ENCODE measurements at places on chromosomes 1 and 21.

- peak; percentile 96 for DNase-seq
Observed at GRCh38 chr1:234772345-234773147, 162.6 kb upstream of the IRF2BP2 start.

DNA sequence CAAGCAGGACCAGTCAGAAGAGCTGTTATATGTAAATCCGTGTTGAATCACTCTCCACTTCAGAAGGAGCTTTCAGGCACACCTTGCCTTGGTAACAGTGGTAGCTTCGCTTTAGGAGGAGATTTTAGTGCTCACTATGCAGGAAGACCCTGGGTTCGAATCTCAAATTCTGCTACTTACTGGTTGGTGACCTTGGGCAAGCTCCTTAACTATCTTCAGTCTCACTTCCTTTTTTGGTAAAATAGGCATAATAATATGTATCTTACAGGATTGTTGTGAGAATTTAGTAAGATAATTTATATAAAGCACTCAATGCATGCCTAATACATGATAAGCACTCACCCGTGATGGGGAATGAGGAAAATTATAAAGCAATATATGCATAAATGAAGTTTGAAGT, 46.7 kb upstream of the GPR52 start:
- DNase-seq = no peak

DNA sequence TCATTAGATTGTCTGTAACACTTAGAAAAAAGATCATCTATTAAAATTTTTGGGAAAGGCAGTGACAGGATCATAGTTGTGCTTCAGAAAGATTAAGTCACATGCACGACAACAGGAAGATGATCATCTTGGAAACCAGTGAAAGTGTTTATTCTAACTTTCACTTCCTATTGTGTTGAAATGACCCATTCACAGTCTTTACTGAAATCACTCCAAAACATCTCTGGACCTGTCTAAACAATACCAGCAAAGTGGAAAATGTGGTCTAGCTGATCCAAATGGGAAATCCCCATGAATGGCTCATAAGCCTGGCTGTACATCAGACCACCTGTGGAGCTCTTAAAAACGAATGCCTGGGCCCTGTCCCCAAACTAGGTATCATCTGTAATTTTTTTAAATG, 111.1 kb upstream of the ETV3 start:
- DNase-seq = no peak

DNA sequence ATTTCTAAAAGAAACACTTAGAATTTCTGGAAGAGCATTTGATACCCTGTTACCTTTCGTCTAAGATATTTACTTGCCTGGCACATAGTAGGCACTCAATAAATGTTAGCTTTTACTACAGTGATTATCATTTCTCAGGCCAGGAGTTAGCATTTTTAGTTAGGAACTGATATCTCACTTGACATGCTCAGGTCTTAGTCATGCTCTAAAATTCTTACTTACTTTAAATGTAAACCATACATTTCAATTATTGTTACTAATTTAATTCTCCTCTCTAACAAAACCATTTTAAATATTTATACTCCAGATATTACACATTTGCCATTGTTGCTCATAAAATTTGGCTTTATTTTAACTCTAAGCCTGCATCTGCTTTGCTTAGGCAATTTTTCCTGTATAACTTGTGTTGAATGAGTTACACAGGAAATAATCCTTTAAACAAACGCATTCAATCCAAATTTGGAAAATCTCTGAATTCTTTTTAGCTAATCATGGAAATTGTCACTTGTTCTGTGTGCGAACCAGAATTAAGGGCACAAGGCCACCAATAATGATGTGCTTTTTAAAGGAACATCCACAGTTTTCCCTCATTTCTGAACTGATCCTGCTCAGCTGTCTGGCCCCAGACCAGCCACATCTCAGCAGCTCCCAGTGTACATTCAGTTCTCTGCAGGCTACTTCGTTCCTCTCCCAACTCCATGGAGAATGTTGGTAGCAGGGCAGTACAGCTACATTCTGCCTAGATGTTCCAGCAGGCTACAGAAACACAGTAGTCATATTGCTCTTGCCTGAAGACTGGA, 15.6 kb downstream of the NIBAN1 start:
- no peak for DNase-seq

DNA sequence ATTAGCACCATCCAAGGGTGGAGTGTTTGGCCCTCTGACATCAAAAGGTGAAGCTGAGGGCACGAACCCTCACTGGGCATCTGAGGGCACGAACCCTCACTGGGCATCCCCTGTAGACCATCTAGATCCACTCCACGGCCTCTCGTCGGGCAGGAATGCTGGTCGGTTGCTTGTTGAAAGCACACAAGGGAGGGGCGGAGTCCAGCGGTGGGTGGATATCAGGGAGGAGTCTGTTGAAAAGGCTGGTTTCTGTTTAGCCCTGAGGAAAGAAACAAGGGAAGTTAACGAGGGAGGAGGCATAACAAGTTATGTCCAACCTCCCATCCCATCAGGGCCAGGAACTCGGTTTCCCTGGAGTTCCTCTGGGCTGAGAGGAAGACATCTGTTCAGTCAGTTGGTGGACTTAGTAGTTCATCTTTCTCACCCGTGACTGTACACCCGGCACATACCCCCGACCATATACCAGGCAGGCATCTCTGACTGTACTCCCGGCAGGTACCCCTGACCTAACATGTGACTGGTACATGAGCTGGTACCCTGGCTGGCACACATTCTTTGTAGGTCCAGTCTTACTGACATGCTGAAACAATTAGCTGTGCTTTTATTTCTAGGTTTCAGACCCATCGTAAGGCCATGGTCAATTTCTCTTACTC, 32.1 kb upstream of the PDE9A start:
- no peak for DNase-seq

- DNase-seq = no peak
Observed at GRCh38 chr1:218495931-218496330, 150.8 kb downstream of the TGFB2 start.

DNA sequence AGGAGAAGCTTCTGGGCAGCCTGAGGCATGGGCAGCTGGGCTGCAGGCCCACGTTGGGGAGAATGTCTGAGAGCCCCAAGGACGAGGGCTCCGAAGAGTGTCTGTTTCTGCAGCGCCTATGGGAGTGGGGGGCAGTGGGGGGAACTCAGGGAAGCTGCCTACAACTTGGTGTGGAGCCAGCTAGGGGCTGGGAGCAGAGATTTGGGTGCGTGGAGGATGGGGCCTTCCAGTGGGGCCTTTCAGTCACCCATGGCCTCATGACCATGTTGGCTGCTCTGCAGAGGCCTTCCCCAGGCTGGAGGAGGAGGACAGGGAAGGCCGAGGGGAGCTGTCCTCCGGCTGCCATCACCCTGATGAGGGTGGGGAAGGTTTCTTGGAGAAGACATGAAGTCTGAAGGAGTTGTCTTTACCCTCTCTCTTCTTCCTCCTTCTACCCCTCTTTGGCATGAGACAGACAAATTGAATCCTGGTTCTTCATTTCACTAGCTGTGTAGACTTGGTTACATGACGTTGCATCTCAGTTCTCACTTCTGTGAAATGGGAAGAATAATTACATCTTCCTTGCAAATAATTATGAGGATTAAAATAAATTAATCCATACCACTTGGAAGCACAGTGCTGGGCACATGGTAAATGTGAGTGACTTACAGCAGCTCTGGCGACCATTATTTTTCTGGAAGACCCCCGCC, 8.3 kb downstream of the PPFIA4 start:
- DNase-seq = no peak

GRCh38 chr1:245615001-245615400, 460.2 kb downstream of the KIF26B start:
- DNase-seq = no peak

- DNase-seq = no peak
Observed at GRCh38 chr1:55623311-55623710, 408.1 kb upstream of the USP24 start.

DNA sequence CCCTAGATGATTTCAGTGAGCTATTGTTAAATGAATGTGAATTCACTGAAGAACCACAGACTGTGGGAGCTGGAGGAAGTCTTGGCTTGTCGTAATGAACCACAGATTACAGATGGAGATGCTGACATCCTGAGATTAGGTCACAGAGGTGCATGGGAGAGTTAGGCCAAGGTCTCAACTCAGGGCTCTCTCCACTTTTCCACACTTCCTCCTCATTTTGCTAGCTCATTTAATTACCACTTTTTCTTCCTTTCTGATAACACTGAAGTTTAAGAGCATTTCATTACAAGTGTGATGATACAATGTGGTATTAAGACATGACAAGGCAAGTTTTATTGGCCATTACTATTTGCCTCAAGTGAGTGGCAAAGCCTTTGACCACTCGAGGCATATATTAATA, 30.8 kb downstream of the ST6GALNAC3 start:
- no peak for DNase-seq

DNA sequence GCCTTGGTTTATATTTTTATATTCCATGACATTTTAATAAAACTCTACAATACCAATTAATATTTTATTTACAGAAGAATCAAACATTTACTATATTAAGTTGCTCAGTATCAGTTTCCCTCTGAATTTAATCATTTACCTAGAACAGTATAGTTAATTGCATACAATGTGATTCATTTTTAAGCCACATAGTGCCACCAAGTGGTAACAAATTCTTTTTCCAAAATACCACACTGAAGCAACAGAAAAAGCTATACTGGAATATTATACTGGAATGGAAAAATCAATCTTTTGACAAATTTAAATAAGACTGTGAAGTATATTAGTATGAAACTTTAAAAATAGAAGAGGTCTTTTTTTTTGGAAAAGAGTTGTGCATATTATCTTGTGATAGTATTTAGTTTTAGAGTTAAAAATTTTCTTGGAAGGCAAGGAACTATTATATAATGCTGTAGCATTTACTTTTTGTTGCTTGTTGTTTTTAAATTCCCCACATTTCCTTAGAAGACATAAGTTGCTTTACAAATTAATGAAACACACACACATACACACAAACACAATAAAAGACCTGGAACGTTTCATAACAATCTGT, 57.3 kb downstream of the ZNF644 start:
- DNase-seq = no peak

GRCh38 chr1:241592273-241592958, 47.8 kb downstream of the CHML start:
- no peak for DNase-seq

DNA sequence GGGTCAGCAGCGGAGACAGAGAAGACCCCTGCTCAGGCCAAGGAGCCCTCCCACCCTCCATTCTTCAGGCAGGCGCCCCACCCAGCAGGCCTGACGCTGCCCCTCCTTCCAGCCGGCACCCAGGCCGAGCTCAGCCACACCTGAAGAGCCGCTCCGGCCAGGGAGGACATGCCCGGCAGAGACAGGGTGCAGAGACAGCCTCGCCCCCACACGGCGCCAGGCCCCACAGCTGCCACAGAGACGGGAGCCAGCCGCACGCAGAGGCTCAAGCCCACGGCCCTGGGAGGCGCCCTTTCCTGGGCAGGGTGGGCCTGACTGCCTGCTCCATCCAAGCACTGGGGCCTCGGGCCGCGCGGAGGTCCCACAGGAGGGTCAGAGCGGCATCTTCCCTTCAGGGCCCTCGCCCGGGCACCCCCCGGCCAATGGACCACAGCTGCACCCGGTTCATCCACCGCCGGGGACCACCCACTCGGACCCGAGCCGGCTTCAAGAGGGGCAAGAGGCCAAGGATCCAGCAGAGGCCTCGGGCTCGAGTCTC, 5.2 kb downstream of the TTLL10 start:
- no peak for DNase-seq

GRCh38 chr1:47867438-47868347, 129.5 kb downstream of the TRABD2B start:
- DNase-seq = no peak

DNA sequence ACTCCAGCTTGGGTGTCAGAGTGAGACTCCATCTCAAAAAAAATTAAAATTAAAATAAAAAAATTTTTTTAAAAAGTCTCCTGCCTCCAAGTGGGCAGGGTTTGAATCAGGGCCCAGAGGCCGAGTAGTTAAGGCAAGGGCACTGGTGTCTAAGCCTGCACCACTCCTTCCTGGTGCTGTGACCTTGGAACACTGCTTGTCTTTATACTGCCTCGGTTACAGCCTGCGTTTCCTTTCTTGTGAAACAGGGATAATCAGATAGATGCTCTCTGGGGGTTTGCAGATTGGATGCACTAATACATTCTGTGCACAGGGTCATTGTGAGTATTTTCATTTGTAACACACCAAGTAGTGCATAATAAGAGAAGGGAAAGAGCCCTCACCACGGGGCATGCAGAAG, 58.4 kb upstream of the EFHD2 start:
- no peak for DNase-seq

- DNase-seq = no peak
Observed at GRCh38 chr1:245160288-245160687, 5.5 kb downstream of the KIF26B start.

GRCh38 chr1:20342294-20343148, 51.8 kb downstream of the VWA5B1 start:
- no peak for DNase-seq

GRCh38 chr1:206929524-206929923, 7.8 kb upstream of the FCMR start:
- DNase-seq = no peak

GRCh38 chr1:8111560-8111959, 85.5 kb upstream of the ERRFI1 start:
- DNase-seq = no peak

- no peak for DNase-seq
Observed at GRCh38 chr1:66730462-66730861, 21.8 kb upstream of the DYNLT5 start.

- no peak for DNase-seq
Observed at GRCh38 chr1:247848346-247848745, 6.7 kb upstream of the OR11L1 start.

DNA sequence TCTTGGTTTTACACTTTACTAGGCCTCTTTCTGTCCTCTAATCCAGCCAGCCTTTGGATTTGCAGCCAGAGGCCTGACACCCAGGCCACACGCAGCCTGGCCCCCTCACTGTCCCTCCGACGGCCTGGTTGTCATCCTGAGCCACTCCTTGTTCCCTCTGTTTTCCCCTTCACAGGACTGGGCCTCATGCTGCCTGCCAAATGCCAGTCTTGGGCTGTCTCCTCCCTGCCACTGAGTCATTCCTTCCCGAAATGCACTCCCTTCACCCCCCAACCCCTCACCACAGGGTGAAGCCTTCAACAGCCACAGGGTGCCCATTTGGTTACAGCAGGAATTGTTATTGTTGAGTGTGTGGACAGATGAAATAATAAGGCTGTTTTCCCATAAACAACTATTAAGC, 21.3 kb downstream of the ACOT11 start:
- DNase-seq = no peak

Data from hepatic stellate cell (primary cell).